Activated B cell treated with CpG ODN at 0.5 μM for 24 hours (primary cell): ENCODE measurements at places on chromosomes 2 and 18. TPM values are rescaled to one million over a fixed set of nuclear protein-coding genes. Genes with fewer than 3 reads are reported as not detected.

Gene PTPN4
- total RNA-seq, result 28.8 and 41.2 TPM in 2 replicates

Gene AQP4
- not detected in 2 replicates for total RNA-seq

Gene FKBP1B
- 1.4 and 2.3 TPM in 2 replicates for total RNA-seq

Gene SCN7A
- not detected in 2 replicates for total RNA-seq

DNA sequence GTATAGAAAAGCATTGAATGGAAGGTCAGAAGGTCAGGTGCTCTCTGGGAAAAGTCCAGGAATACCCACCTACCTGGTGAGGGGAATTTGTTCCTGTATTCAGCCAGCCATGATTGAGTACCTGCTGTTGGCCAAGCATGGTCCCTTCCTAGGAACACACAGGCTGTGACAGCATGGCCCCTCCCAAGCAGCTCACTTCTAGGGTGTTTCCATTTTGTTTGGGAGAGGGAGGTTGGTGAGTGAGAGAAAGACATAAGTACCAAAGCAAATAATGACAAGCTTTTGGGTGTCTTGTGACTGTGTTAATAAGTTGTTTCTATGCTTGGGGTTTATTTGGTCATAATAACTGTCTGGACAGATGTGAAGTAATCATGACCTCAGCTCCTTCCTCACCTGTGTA lies 46.3 kb downstream of the CABLES1 start:
- H3K27me3 ChIP-seq, result peaks cover 2% of the 10 kb centered on the region
- no peak overlapping the region for H3K4me3 ChIP-seq
- H3K36me3 ChIP-seq, result no peaks in the 10 kb centered on the region

DNA sequence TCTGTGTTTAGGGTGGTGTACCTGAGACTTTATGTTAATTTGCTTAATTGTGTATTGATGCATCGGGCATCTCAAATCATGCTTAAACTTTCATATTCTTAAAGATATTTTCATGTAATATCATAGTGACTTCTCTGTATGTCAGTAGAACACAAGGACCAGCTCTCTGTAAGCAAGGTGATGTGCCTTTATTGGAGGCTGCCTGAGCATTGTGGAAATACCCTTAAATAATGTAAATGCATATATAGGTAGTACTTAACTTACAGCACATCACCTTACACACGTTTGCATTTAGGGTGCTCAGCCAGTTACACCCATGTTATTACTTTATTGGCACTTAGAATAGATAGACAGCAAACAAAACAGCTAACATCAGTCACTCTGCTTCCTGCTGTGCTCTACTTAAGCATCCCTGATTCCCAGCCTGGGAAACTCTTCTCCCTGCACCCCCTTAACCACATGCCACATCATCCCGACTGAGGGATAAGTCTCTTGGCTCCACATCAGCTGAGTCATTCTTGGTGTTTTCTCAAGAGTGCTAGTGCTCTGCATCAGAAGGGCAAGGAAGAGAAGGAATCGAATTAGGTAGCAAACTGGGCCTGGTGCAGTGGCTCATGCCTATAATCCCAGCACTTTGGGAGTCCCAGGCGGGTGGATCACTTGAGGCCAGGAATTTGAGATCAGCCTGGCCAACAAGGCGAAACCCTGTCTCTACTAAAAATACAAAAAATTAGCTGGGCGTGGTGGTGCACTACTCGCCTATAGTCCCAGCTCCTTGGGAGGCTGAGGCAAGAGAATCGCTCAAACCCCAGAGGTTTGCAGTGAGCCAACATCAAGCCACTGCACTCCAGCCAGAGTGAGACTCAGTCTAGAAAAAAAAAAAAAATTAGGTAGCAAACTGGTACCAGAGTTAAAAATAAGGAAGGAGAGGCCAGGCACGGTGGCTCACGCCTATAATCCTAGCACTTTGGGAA lies 108.7 kb downstream of the MAP3K20 start:
- H3K4me3 ChIP-seq, result no peak overlapping the region
- DNase-seq, result no peak
- H3K27me3 ChIP-seq, result no peaks in the 10 kb centered on the region
- H3K27ac ChIP-seq, result no peak overlapping the region
- H3K36me3 ChIP-seq, result no peaks in the 10 kb centered on the region
